Activated CD4-positive, alpha-beta T cell treated with anti-CD3 and anti-CD28 coated beads for 24 hours (primary cell): ENCODE measurements at places on chromosomes 12 and 14.

GRCh38 chr14:62304257-62304656 lies 542.0 kb downstream of the SNAPC1 start:
- no peak for DNase-seq

DNA sequence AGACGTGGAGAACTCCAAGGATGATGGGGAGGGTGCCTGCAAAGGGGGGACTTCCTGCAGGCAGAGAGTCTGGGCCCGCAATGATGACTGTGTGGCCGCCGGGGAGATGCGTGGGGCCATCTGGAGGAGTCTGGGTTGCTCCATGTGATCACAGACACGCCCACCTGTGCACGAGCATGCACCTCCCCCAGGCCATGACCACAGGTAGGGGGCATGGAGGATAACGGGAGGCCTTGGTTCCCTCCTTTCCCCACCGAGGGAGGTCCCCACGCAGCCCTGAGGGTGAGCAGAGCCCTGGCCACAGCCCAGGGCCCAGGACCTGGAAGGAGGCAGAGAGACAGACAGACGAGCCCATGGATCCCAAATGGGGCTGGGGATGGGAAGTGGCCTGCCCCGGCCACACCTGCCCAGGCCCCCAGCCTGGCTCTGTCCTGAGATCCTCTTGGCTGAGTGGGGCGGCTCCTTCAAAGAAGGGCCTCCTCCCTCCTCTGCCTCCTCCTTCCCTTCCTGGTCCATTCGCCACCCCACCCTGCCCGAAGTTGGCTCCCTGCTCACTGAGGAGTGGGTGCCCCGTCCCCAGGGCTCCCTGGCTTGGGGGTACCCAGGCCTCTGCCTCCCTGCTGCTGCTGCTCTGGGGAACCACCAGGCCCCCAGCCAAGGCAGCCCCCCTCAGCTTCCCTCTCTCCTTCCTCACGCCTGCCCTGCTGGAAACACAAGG lies 138.2 kb downstream of the CALM1 start:
- no peak for DNase-seq

- no peak for DNase-seq
Observed at GRCh38 chr12:111160350-111161241, 208.3 kb downstream of the PHETA1 start.

DNA sequence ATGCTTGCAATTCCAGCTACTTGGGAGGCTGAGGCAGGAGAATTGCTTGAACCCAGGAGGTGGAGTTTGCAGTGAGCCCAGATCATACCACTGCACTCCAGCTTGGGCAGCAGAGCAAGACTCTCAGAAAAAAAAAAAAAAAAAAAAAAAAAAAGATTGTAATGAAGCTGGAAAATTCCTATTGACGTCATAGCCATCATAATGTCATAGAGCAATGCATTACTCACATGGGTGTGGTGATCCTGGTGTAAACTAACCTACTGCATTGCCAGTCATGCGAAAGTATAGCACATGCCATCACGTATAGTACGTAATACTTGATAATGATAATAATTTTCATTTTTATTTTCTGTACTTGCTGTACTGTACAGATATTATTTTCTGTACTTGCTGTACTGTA lies 42.7 kb upstream of the NID2 start:
- DNase-seq, result no peak

- DNase-seq, result no peak
Observed at GRCh38 chr14:21634840-21635239, at the start of gene OR10G2. OR10G2 (minus strand) TSS chr14:21634940; CDS start chr14:21634842, 98 bp downstream.

- no peak for DNase-seq
Observed at GRCh38 chr12:16385782-16386646, 38.6 kb downstream of the MGST1 start.

DNA sequence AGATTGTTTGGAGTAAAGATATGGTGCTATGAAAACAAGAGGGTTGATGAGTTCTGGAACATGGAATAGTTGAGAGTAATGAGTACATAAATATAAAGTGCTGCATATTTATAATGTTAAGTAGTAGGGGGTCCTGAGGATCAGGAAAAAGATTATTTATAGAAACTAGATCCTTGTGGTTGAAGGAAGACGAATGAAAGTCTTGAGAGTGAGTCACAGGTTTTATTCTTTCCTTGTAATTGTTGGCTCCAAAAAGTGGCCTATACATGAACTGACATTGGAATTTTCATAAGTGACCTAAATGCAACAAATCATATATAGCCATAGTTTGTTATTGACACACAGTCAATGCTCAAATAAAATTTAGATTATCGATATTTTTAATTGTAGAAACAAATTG lies 440.4 kb upstream of the PRICKLE1 start:
- no peak for DNase-seq

DNA sequence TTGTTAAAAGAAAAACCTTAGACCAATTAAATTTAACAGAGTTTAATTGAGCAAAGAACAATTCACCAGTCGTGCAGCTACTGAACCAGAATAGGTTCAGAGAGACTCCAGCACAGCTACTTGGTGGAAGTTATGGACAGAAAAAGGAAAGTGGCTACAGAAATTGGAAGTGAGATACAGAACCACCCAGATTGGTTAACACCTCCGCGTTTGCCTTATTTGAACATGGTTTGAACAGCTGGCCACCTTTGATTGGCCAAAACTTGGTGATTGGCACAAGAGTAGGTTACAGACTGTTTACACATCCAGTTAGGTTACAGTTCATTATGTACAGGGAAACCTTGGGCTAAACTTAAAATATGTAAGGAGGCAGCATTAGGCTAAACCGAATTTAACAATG lies 54.9 kb downstream of the SRGAP1 start:
- DNase-seq, result no peak
